ENCODE measurements at places on chromosomes 1 and 21.
A peak's percentile ranks its signal among the peaks of the same experiment; 100 is the strongest.

DNA sequence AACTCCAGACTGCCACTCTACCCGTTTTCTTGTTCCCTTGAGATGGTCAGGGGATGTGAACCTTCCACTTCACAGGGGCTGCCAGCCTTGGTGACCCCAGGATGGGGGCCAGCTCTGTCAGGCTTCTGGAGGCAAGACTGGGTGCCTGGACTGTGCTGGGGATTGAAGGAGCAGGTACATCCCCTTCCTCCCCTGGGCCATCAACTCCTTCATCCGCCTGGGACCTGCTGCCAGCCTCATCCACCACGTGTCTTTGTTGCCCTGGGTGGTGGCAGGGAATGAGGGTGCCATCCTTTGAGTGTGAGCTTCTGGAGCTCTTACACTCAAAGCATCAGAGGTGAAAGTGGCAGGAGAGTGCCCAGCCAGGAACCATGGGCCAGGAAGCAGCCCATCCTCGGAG is 139.6 kb downstream of the IGSF21 start:
- no peak for DNase-seq

DNA sequence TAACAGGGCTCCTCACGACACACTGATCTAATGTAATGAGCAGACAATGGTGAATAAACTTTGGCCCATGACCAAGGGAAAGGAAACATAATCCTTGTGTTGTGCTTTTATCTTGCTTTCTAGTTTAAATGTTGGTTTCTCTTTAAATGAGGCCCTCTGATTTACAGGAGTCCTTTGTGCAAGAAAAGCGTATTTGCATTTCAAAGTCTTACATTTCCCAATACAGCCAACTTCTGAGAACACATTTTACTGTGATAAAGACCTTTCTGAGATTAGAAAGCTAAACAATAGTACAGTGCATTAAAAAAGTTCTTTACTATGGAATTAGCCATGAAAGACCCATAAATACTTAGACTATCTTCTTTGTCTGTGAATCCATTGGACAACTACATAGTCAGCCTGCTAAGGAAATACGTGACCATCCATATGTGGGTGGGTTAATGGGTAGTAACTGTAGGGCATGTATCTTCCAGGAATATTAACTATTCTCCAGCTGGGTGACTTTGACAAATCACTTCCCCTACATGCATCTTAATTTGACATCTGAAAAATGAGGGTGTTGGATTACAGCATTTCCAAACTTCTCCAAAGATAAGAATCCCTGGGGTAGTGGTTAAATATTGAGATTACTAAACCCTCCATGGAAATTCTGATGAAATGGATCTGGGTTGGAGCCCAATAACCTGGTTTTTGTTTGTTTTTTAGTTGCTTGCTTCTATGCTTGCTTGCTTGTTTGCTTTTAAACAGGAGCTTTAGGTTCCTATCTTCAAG is 50.3 kb upstream of the USP1 start:
- peak; percentile 22 for DNase-seq

DNA sequence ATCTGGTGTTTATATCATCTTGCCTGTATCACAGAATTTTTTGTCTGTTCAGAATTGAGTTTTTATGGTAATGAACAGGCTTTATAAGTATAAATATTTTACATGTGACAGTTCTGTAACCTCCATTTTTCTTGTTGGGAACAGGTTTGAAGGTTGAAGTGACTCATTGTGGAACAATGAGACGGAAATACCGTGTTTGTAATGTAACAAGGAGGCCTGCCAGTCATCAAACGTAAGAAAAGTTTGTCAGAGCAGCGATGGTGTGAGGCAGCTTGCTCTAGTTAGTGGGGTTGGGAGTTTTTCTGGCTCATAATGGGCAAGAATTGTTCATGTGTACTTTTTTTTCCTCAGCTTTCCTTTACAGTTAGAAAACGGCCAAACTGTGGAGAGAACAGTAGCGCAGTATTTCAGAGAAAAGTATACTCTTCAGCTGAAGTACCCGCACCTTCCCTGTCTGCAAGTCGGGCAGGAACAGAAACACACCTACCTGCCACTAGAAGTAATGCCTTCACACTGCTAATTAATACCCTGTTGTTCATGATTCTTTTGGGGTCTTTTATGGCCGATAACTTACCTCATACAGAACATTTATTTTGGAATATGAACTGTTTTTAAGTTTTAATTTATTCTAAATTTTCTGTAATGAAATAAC is 75.2 kb upstream of the TEKT2 start:
- DNase-seq: peak; percentile 70

- no peak for DNase-seq
These were observed 1.4 kb downstream of the LDLRAP1 start for GRCh38 chr1:25544819-25545218.

- no peak for DNase-seq
These were observed 2.3 kb upstream of the BACH1 start for GRCh38 chr21:29296446-29296845.

DNA sequence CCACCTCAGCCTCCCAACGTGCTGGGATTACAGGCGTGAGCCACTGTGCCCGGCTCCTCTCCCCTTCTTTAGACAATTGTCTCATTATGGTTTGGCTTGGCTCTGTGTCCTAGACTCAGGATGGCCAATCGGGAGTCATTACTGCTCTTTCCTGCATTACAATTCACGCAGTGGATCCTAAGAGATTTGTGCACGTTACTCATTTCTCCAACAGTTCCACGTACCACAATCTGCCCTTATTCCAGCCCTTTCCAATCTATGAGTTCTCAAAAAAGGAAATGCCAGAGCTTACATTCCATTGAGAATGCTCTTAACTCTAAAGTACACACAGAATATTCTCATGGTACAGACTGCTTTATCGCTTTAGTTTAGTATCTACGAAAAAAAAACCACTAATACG is 357.0 kb downstream of the GPATCH2 start:
- DNase-seq: peak; percentile 47

- DNase-seq: no peak
These were observed 45.5 kb downstream of the DHRS3 start for GRCh38 chr1:12572522-12572921.

DNA sequence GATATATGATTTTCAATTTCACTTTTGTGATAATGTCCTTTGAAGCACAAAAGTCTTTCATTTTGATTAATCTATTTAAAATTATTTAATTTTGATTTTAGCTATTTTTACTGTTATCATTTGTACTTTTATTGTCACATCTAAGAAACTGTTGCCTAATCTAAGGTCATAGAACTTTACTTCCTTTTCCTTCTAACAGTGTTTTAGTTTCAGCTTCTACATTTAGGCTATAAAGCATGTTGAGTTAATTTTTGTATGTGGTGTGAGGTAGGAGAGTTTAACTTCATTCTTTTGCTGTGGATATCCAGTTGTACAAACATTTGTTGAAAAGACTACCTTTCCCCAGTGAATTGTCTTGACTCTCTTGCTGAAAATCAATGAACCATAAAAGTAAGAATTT is 204.5 kb downstream of the TM2D1 start:
- no peak for DNase-seq

GRCh38 chr1:93707956-93708355 is 26.3 kb upstream of the BCAR3 start:
- DNase-seq: no peak

DNA sequence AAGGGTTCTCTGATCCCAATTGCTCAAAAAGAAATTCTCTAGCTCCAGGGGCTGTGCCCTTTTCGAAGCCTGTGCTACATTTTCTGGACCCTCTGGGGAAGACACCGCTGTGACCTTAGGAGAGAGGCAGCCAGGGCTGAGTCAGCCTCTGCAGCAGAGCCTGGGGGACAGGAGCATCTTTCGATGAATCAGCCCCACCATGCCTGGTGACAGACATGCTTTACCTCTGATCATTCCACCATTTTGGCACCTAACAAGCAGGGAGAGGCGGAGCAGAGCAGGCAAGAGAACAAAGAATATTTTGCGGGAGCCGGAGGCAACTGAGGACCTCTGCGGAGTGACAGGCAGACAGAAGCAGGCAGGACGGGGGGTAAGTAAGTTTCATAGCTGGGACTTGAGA is 84.9 kb downstream of the VWA5B1 start:
- peak; percentile 31 for DNase-seq

- DNase-seq: no peak
These were observed 115.6 kb upstream of the KIAA1614 start for GRCh38 chr1:180796897-180797640.

DNA sequence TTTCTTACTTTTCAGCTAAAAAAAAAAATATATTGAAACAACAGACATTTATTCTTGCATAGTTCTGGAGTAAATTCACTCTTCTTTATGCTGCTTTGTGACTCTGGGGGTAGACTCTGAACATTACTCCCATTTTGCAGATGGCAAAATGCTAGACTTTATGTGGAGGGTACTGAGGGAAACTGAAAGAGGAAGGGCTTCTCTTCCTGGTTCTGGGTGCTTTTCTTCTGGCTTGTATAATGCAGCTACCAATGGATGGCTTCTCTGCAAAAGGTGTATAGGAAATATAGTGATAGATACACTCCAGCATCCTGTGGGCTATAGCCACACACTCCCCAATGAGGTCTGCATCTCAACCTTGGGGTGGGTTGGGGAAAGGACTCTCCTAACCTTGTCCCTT is 19.7 kb upstream of the ZBTB40 start:
- no peak for DNase-seq

GRCh38 chr21:33396436-33396835 is 6.8 kb upstream of the IFNGR2 start:
- no peak for DNase-seq

GRCh38 chr1:48472638-48473037 is 634 bp upstream of the SPATA6 start:
- no peak for DNase-seq

GRCh38 chr1:198939956-198940355 is 301.1 kb downstream of the PTPRC start:
- no peak for DNase-seq

- DNase-seq: no peak
These were observed 282.6 kb downstream of the BARHL2 start for GRCh38 chr1:90434460-90434859.

GRCh38 chr1:95115708-95116137 is 1.4 kb upstream of the TLCD4 start:
- DNase-seq: no peak

GRCh38 chr1:202852163-202852904 is 36.6 kb downstream of the RABIF start:
- DNase-seq: peak; percentile 43

DNA sequence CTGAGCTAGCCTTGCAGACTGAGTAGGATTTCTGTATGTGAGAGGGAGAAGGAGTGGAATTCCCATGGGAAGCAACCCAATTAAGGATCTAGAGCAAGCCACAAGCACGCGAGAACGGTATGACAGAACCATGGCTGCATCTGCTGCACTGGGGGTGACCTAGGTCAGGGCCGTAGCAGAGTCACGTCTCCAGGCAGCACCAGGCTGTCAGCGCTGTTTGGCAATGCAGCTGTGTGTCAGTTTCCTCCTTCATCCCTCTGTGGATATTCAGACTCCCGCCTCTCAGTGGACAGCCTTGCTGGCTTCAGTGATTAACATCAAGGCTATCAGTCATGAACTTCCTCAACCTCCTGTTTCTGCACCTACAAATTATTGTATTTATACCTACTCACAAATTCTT is 118.1 kb upstream of the PPP2R5A start:
- DNase-seq: peak; percentile 20

- no peak for DNase-seq
These were observed 6.7 kb upstream of the ZNF670 start for GRCh38 chr1:247085310-247085709.

DNA sequence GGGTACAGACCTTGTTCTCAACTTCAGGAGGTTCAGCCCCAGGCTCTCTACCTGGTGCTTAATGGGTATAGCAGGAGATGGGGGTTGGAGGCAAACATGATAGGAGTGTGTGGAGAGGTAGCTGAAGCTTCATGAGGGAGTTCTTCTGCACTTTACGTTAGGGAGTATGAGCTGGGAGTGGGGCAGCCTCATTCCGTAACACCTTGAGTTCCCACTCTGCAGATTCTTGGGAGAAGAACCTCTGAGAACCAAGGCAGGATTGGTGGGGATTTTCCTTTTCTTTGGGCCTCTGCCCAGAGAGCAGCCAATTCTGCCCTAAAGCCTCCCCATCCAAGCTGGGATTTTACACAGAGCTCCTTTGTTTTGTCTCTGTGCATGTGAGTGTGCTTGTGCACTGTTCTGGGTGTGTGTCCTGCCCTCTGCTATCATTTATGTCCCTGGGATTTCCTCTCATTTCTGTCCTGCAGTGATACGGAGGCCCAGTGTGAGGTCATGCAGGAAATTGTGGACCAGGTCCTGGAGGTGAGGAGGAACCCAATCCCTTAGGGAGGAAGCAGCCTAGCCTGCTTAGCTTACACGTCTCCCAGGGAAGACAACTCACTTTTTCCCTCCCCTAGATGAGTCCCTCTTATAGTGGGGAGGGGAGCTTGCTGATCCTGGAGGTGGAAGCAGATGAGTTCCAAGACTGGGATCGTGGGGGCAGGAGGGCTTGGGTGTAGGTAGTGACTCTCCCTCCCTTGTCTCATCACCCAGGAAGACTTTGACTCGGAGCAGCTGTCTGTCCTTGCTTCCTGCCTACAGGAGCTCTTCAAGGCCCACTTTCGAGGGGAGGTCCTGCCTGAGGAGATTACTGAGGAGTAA is 11.6 kb upstream of the SLC27A3 start:
- DNase-seq: no peak

GRCh38 chr1:110967256-110967655 is 3.5 kb upstream of the LRIF1 start:
- no peak for DNase-seq

GRCh38 chr1:243621973-243622372 is 228.1 kb downstream of the AKT3 start:
- no peak for DNase-seq

- peak; percentile 56 for DNase-seq
These were observed 48.0 kb downstream of the H3-3A start for GRCh38 chr1:226110249-226111097.

Measured in astrocyte of the spinal cord (primary cell).